ENCODE measurements at places on chromosomes 11 and 22.
A peak's percentile ranks its signal among the peaks of the same experiment; 100 is the strongest.

DNA sequence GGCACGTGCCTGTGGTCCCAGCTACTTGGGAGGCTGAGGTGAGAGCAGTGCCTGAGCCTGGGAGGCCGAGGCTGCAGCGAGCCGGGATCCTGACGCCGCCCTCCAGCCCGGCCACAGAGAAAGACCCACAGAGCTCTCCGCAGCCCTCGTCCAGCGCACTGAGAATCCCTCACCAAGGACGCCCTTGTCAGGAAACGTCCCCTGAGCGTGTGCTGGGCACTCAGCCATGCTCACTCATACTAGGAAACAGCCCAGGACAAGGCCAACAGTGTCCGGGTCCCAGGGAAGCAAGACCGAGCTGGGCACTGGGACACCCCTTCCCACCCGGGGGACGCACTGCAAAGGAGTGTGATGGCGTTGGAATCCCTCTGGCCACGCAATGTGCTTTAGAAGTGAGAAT lies 14.5 kb downstream of the DEAF1 start:
- no peak for DNase-seq

- DNase-seq = no peak
Observed at GRCh38 chr11:130705670-130706421, 210.4 kb downstream of the SNX19 start.

DNA sequence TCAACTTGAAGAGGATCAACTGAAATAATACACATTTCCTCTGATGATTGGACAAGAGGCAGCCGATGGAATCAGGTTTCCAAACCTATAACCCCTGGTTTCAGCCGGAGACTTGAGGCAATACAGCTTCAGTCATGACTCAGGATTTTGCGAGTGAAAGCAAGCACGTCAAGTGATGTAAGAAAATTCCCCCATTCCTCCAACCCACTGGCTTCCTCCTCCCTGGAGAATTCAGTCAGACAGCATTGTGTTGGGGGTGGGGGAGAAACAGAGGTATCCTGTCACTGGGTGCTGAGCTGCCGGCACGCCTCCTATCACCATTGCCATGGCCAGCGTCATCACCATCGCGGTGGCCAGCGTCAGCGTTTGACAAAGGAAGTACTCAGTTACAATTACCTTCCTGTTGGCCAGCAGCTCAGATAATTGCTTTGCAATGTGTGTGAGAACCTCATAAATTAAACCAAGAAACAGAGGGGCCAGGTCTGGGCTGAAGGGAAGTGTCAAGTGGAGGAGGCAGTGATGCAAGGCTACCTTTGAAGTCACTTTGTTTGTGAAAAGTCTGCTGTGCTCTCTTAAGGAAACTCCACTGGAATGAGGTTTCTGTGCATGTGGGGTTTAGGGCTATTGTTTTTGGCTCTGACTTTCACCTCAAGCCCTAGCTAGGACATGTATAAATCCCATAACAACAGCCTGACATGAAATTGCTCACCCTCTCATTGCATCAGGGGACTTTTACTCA lies 50.2 kb downstream of the LIF start:
- DNase-seq = peak; percentile 96

DNA sequence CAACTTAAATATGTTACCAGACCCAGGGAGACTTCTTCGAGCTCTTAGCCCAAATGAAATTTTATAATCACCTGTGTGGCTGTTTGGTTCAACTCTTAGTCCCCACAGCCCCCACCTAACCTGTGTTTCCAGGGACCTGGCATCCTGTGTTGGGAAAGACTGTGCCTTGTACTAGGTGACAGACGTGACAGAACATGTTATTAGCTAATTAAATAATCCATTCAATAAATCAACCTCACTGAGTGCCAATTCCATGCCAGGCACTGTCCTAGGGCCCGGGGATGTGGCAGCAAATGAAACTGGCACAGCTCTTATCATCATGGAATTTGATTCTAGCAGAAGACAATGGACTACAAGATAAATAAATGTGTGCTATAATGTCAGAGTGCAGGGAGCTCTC lies 431.9 kb downstream of the MIAT start:
- DNase-seq = no peak

GRCh38 chr11:126054408-126054807 lies 8.3 kb downstream of the CDON start:
- DNase-seq = no peak

GRCh38 chr11:122910775-122911174 lies 28.2 kb downstream of the JHY start:
- no peak for DNase-seq

GRCh38 chr11:108197351-108197750 lies 25.1 kb downstream of the NPAT start:
- DNase-seq = no peak

GRCh38 chr11:21546703-21547102 lies 646.2 kb upstream of the ANO5 start:
- DNase-seq = no peak

GRCh38 chr11:11968511-11969280 lies 39.7 kb downstream of the DKK3 start:
- DNase-seq = peak; percentile 55
